ENCODE measurements at places on chromosomes 12 and 14.

DNA sequence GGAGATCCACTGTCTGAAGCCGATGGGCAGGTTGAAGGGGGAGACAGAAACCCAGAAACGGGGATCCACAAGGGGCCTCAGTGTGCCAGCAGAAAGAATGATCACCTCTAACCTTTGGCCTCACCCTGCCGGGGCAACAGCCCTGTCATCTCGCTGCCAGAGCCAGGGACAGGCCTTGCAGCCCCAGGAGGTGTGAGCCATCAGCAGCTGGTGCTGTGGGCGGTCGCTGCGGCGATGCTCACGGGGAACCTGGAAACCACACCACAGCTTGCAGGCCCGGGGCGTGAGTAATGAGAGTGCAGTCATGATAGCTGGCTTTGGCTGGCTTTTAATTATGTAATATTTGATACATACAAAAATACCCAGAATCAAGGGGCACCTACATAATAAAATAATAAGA, 4.7 kb upstream of the TTC7B start:
- DNase-seq = peak; percentile 73

GRCh38 chr14:30551460-30551859, 7.5 kb upstream of the G2E3 start:
- no peak for DNase-seq

- no peak for DNase-seq
Measured at GRCh38 chr14:77184396-77185092, 2.9 kb downstream of the TMEM63C start.

GRCh38 chr12:57299514-57300016, 48.6 kb upstream of the STAC3 start:
- no peak for DNase-seq

All from stimulated activated CD4-positive, alpha-beta T cell treated with anti-CD3 and anti-CD28 coated beads, Interleukin-2, amount 100 ng/mL, for 48 hours (primary cell).